ENCODE measurements at places on chromosomes 5 and 9.

GRCh38 chr9:137150617-137151457, 11.9 kb downstream of the GRIN1 start:
- peak; percentile 100 for DNase-seq

DNA sequence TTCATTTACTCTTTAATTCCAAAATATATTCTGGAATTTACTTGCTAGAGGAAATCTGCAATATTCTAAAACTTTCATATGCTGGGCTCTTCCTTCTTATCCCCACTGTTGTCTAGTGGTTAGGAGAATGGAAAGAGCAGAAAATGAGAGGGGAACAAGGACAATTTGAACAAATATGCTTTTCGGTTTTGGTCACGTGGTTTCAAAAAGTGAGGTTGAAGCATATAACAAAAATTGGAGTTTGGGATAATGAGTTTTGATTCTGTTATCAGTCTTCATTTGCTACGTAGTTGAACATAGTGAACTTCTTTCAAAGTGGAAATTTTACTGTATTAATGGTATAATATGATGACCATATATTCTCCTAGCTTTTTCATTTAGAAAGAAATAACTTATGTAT, 71.5 kb downstream of the CAMK4 start:
- DNase-seq: no peak

- no peak for DNase-seq
These were observed 36.7 kb downstream of the ZNF618 start for GRCh38 chr9:113912816-113913215.

- no peak for DNase-seq
These were observed 1.2 kb upstream of the GALNT10 start for GRCh38 chr5:154189256-154189818.

DNA sequence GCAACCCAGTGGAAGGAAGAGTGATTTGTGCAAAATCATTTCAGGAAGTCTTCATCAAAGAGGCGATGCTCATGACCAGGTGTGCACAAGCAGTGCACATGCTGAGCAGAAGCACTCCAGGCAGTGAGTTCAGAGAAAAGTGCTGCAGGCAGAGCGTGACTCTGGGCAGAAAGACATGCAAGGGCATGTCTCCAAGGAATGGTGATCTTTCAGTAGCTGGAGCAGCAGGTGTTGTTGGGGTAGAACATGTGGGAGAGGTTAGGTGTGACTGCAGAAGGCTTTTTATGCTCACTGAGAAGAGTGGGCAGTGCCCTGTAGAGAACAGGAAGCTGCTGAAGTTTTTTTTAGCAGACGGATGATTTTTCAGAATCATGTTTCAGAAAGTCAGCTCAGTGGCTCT, 545.4 kb upstream of the TLE4 start:
- no peak for DNase-seq

GRCh38 chr5:172662596-172662995, 21.5 kb downstream of the NEURL1B start:
- no peak for DNase-seq

DNA sequence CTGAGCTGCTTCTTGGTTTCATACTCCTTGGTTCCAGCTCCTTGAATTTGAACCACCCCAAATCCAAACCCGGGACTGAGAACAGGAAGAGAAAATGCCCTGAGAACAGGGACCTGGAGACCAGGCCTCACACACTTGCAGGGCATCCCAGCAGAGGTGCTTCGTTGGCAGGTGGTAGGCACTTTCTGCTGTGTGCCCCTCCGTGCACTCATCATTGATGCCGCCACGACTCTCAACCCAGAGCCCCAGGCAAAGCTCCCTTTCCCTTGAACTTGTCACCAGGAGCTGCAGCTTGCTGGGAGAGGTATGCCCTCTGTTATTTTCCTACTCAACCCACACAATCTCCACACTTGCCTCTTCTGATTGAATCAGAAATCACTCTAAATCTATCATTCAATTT, 217.8 kb upstream of the IRX1 start:
- DNase-seq: no peak

GRCh38 chr9:22124263-22125011, 115.3 kb upstream of the CDKN2B start:
- no peak for DNase-seq

- no peak for DNase-seq
These were observed 96.4 kb downstream of the GNAQ start for GRCh38 chr9:77935211-77935610.
